ENCODE measurements at places on chromosomes 3 and 15.
A peak's percentile ranks its signal among the peaks of the same experiment; 100 is the strongest.

- no peak for DNase-seq
Measured at GRCh38 chr3:16178628-16178988, 4.1 kb downstream of the GALNT15 start.

DNA sequence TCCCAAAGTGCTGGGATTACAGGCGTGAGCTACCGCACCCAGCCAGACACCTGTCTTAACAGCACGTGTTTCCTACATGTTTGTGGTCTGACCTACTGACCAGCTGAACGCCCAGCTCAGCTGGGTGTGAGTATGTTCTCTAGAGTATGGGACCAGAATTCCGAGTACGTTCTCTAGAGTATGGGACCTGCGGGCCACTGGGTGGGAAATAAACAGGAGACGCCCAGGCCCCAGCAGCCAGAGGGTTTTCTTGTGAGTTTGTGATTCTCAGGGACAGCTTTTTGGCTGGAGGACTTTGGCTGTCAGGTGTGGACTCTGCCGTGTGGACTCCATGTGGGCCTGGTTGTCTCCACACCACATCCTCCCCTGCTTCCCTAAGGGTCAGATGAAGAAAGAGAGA, 87.3 kb downstream of the CHRD start:
- no peak for DNase-seq

DNA sequence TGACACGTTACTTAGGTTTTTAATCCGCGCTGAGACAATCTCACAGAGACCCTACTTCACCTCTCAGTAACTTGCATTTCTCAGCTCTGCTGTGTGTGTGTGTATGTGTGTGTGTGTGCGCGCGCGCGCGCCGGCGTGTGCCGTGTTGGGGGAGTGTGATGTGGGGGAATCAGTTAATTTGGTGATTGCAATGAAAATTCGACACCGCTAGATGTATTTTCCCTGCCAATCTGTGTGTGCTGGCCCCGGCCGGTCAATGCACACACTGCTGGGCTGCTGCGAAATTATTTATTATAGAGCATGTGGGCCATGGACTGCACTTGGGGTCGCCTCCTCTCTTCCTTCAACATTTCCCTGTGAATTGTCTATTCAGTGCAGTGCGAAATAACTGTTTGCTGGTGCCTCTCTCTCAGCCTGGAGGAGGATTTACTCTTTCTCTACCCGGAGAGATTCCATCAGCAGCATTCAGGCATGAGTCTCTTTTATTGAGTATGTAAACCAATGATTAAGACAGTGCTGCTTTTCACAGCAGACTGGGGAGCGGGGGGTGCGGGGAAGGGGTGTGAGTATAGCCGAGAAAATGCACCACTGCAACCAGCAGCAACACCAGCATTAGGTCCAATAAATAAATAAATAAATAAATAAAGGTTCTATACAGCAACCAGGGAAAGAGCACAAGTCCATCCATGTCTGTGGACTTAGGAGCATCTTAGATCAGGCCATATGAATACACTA, 2.9 kb downstream of the CADM2 start:
- no peak for DNase-seq

DNA sequence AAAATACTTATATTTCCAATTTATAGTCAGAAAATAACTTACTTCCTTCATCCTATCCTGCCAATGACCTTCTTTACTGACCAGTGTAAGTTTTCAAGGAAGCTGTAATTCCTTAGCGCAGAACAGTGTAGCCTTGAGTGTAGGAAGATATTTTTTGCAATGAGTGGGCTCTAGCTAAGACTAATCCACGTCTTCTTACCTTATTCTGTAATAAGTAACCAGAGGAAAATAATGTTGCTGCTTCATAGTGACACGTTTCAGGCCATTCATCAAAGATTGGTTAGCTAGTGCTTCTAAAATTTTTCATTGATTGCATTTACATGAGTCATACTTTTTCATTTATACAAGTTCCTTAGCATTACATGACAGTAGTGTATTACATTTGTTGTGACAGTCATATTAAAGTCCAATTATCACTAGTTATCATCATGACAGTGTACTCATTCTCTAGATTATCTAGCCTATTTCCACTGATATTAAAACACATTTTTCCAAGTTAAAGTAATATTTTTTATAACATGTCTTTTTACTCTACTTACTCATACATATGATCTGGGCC, 403.8 kb upstream of the EPHA3 start:
- DNase-seq = no peak

DNA sequence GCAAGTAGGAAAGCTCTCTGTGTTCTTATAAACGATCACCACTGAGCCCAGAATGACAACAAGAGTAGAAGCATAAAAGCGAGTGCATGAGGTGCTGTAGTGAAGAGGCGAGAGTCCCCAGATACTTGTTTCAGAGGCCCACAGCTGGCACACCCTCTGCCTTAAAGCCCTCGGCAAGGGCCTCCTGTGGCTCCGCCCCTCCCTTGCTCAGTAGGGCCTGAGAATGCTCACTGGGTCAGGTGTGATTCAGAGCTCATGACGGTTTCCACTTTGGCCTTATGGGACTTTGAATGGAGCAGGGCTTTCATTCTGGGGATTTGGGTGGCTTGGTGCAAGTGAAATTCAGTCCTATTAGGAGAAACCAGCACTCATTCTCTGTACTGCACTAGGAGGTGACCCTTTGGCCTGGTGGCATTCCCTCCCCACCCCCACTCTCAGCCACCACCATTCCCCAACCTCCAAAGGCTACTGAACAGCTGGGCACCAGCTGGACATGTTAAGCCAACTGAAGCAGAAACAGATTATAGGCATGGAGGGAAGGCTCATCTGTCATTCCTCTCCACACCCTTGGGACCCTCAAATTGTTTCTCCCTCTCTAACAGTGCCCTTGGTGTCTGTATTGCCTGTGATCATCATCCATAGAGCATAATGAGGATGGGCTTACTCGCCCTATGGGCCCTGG, 109.6 kb upstream of the CTDSPL start:
- no peak for DNase-seq

GRCh38 chr3:196219194-196219969, 3.0 kb downstream of the SLC51A start:
- peak; percentile 70 for DNase-seq

DNA sequence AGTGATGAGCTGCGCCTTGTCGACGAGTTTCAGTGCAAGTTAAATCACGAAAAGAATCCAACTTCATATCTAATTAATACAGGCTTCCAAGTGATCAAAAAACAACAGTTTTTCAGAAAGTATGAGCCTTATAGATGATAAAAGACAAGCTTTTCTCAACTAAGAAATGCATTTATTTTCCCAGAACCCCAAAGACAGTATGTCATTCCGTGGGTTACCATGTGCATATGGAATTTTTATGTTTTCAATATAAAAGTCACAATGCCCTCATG, 442.8 kb downstream of the MAGI1 start:
- no peak for DNase-seq

- no peak for DNase-seq
Measured at GRCh38 chr3:170745211-170745718, 124.7 kb downstream of the RPL22L1 start.

All from activated CD4-positive, alpha-beta T cell treated with anti-CD3 and anti-CD28 coated beads, Interleukin-2, Interleukin-6, amounts not matched to agents 100 ng/mL and 50 ng/mL, durations not matched to agents 16 hours and 8 hours (primary cell).